ENCODE measurements at places on chromosomes 2 and 18. TPM values are rescaled to one million over a fixed set of nuclear protein-coding genes. Genes with fewer than 3 reads are reported as not detected.

GRCh38 chr18:9961041-9961440 is 47.2 kb downstream of the VAPA start:
- H3K27ac ChIP-seq: no peak overlapping the region
- H3K4me3 ChIP-seq: no peak overlapping the region
- H3K4me1 ChIP-seq: no peaks in the 10 kb centered on the region
- DNase-seq: no peak
- no peaks in the 10 kb centered on the region for H3K27me3 ChIP-seq

DNA sequence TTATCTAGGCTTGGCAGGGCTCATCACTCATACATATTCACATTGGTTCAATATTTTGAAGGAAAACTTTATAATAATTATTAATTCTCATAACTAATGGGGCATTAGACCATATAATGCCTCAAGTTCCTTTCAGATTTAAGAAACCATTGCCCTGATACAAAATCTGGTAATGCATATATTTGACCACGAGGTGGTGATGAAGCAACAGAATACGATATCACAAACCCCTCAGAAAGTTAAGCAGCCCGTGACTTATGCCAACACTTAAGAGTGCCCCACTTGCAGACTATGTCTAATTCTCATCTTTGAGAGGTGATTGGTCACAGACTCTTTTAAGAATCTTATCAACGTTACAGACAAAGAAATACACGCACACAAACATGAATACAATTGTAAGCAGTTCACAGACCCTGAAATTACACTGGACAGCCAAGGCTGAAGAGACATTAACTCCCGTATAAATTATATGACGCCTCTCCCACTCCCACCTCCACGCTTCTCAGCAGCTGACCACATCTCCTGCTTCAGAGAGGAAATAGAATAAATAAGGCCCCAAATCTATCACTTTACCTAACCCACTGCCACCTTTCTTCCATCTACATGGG is 20.7 kb upstream of the DNAH6 start:
- H3K36me3 ChIP-seq: no peaks in the 10 kb centered on the region
- DNase-seq: peak; percentile 72
- H3K4me3 ChIP-seq: no peak overlapping the region
- peaks cover 18% of the 10 kb centered on the region for H3K4me1 ChIP-seq
- H3K27ac ChIP-seq: no peak overlapping the region

GRCh38 chr2:39874236-39874635 is 95.2 kb upstream of the THUMPD2 start:
- no peaks in the 10 kb centered on the region for H3K36me3 ChIP-seq
- H3K4me1 ChIP-seq: peaks cover 36% of the 10 kb centered on the region
- H3K4me3 ChIP-seq: no peak overlapping the region

DNA sequence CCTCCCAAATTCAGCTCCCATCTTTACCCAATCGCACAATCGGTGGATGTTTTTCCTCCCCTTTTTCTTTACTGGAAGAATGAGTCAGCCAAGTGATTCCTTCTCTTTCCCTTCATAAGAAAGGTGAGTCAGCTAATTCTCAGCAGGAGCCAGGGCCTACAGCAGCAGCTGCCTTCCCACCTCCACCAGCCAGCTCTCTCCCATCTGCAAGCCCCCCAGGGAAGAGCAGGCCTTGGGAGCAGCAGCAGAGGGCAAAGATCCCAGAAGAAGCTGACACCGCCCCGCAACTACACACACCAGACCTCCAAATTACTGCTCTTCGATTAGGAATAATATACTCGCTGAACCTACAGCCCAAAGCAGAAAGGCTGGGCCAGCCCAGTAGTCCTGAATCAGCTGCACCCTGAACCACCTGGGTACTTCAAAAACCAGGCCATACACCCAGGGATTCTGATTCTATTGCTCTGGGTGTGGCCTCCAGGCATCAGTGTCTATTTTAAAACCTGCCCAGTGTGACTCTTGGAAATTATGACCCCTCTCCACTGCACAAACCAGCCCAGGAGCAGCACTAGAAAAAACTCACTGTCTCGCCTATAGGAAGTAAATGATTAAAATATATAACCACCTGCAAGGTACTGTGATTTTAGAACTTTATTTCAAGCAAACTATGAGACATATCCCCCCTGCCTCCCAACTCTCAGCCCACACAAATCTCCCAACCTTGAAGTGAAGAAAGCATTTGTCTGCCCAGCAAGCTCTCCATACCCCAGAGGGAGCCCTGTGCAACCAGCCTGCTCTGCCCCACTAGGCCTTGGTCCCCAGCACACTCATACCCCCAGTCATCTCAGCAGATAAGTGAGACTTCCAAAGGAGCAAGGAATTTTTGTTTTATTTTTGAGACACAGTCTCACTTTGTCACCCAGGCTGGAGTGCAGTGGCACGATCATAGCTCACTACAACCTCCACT is 7.3 kb downstream of the SFXN5 start:
- peak; percentile 85 for DNase-seq
- H3K4me3 ChIP-seq: peak overlapping the region; percentile 32
- H3K36me3 ChIP-seq: no peaks in the 10 kb centered on the region
- peaks cover 34% of the 10 kb centered on the region for H3K4me1 ChIP-seq

GRCh38 chr2:183868707-183869106 is 729.6 kb upstream of the ZNF804A start:
- H3K4me1 ChIP-seq: peaks cover 22% of the 10 kb centered on the region
- H3K36me3 ChIP-seq: no peaks in the 10 kb centered on the region
- H3K4me3 ChIP-seq: no peak overlapping the region
- peak; percentile 93 for DNase-seq

DNA sequence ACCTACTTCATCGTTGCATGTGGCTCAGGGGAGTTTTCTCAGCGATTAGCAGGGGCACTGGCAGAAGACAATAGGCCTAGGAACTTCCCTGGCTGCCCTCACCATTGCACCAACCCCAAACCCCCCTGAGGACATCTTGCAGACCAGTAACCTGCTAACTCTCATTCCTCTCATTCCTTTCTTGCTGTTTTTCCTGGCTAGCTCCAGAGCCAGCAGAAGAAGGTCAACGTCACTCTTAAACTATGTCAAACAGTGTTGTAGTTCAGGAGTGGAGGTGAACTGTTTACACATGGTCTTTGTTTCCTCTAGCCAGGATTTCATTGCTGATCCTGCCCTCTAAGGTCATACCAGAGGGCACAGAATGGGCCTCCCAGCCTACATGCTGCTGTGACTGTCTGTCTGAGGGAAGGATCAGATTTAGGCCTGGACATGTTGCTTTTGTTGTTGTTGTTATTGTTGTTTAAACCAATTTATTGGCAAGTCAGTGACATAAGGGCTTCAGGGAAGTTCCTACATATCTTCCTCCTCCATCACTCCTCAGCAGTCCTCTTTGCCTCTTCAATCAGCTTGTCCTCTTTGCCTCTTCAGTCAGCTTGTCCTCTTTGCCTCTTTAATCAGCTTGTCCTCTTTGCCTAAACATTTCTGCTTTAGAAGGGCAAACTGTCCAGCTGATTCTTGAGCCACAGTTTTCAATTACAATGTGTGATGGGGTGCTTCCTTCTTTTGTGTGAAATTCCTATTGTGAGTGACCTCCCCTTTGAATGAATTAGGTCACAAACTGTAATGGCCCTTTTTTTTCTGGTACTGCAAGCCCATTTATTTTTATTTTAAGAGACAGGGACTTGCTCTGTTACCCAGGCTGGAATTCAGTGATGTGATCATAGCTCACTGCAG is 471.9 kb upstream of the TNP1 start:
- no peak overlapping the region for H3K4me3 ChIP-seq
- no peaks in the 10 kb centered on the region for H3K27me3 ChIP-seq
- peak overlapping the region; percentile 31 for H3K27ac ChIP-seq

DNA sequence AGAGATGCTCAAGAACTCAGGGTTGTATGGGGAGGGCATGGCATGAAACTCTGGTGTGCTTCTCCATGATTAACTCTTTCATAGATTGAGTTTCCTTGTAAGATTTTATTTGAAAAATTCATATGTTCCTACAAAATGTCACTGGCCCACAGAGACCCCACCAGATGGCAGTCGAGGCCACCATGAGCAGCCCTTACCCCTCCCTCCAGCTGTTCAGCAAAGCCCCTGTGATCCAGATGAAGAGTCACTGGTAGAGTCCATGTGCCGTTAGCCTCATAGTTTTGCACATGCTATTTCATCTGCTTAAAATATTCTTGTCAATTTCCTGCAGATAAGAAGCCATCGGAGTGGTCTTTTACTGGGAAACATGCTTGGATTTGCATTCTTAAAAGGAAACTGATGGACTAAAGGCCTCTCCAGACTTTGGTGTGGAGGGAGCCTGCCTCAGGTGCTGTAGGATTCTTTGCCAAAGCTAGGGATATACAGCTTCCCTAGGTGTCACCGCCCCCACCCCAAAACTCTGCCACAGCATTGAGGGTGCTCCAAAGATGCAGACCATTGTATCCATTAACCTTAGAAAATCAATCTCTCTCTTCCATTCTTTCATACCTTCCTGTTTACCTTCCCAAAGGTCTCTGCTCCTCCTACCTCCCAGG is 18.8 kb downstream of the ZNF385B start:
- no peaks in the 10 kb centered on the region for H3K36me3 ChIP-seq
- peak; percentile 24 for DNase-seq
- no peak overlapping the region for H3K27ac ChIP-seq
- peaks cover 3% of the 10 kb centered on the region for H3K4me1 ChIP-seq
- no peak overlapping the region for H3K4me3 ChIP-seq

DNA sequence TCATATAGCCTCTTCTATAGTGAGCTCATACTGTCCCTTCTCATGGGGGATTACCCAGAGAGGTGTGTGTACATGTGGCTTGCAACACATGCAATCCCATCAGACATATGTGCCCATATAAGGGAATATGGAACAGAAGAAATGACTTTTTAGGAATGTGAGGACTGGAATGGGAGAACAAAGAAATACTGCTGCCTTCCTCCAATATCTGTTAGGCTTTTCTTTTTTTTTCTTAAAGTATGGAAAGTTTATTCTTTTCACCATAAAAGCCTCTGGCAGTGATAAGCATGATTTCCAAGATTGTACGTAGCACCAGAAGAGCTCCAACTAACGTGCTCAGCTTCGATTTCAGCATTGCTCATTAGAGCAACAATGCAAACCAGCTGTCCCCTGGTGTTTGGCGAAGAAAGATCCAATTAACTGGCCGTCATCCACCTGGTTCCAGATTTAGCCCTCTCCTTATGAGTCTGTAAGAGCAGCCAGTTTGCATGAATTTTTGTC is 113.6 kb downstream of the ADCYAP1 start:
- H3K4me1 ChIP-seq: no peaks in the 10 kb centered on the region
- DNase-seq: no peak
- H3K27ac ChIP-seq: no peak overlapping the region
- no peaks in the 10 kb centered on the region for H3K36me3 ChIP-seq
- H3K4me3 ChIP-seq: no peak overlapping the region
- 0 out of 2 replicates have a peak, but pooled peaks cover 6% of the 10 kb centered on the region for H3K27me3 ChIP-seq

DNA sequence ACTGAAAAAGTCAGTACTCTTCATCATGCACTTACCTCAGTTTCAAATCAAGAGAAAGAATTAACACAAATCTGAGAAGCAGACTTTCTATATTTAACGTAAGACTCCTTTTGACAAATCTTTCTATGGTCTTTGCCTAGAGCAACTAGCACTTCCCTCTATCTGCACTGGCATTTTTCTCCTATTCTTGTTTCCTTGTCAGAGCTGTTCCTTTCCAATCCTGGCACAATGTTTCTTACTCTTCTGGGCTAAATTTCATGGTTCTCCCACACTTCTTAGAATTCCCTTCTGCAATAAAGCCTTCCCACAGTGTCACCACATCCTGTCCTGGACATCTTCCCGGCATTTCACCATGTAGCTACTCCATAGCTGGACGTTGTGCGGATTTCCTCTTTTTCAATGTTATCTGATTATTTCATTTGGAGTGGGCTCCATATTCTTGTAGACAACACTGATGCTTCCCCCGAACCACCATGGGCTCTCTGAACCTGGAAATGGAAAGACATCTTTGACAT is 144.7 kb upstream of the CTNNA2 start:
- no peak for DNase-seq
- H3K4me3 ChIP-seq: no peak overlapping the region
- no peaks in the 10 kb centered on the region for H3K4me1 ChIP-seq
- no peak overlapping the region for H3K27ac ChIP-seq
- H3K27me3 ChIP-seq: no peaks in the 10 kb centered on the region

DNA sequence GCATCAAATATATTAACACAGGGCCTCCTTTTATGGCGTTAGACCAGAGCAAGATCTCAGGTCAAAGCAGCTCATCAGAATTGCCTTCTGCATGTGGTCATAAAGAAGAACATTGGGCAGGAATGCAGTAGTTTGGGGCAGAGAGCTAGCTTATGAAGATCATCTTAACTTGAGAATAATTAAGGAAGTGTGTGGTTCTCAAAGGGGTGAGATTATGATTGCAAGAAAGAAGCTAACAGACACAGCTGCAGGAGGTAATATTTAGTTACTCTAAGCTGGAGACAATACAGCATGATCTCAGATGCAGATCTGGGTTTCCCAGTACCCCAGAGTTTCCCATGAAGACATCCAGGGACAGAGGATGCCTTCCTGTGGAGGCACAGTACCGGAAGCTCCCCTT is 91.6 kb downstream of the TTC27 start:
- no peak overlapping the region for H3K27ac ChIP-seq
- H3K27me3 ChIP-seq: no peaks in the 10 kb centered on the region
- H3K4me1 ChIP-seq: no peaks in the 10 kb centered on the region
- H3K36me3 ChIP-seq: peaks cover 5% of the 10 kb centered on the region
- no peak overlapping the region for H3K4me3 ChIP-seq
- no peak for DNase-seq

- H3K4me3 ChIP-seq: no peak overlapping the region
- no peaks in the 10 kb centered on the region for H3K36me3 ChIP-seq
- no peak for DNase-seq
- no peaks in the 10 kb centered on the region for H3K4me1 ChIP-seq
These were observed 118.4 kb downstream of the BCL2L11 start for GRCh38 chr2:111239107-111239506.

DNA sequence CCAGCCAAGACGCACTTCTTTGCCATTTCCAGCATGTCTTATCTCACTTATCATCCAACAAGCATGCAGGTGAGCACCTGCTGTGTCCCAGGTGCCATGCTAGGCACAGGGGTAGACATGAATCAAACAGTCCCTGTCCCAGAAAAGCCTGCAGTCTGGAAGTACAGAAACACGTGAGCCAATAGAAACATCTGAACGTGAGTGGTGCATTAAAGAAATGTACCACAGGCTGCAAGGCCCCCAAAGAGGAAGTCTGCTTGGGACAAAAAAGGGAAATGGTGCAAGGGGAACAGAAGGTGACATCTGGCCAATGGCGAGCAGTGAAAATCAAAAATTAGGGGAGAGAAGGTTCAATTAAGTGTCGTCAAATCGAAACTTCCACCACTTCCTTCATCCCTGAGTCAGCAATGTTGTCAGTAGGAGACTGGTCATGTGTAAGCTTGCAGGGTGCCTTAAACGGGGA is 17.6 kb upstream of the TMEM247 start:
- H3K4me3 ChIP-seq: no peak overlapping the region
- no peaks in the 10 kb centered on the region for H3K27me3 ChIP-seq

MAP3K19 gene
- total RNA-seq: not detected

UPP2 gene
- total RNA-seq: not detected

KCNK3 gene
- total RNA-seq: 0.04 TPM

REG1A gene
- not detected for total RNA-seq

LYPD6 gene
- 2.4 TPM for total RNA-seq

IL1F10 gene
- total RNA-seq: not detected

FAM228A gene
- not detected for total RNA-seq

ITM2C gene
- 111 TPM for total RNA-seq

PTPRN gene
- total RNA-seq: not detected

KCTD1 gene
- total RNA-seq: 15.8 TPM

Data from PC-3 (cell line).